Activated CD8-positive, alpha-beta memory T cell treated with anti-CD3 and anti-CD28 coated beads for 4 hours (primary cell): ENCODE measurements at places on chromosomes 2 and 18.

- DNase-seq: no peak
These were observed 23.9 kb downstream of the ABCG5 start for GRCh38 chr2:43814711-43815110.

DNA sequence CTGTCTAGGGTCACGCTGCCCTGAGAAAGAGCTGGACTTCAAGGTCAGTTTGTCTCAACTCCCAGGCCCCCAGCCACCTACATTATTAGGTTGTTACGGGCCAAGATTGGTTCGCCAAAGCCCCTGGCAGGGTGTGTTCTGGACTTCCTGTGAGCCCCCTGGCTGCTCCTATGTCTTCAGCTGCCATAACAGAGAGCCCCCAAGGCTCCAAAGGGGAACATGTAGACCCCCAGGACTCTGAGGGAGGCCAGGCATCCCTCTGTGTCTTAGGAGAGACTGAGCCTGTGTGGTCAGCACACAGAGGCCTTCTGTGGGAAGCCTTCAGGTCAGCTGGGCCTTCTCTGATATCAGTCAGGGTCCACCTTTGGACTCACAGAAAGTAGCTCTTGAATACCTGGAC, 58.3 kb downstream of the INHBB start:
- DNase-seq: no peak

- DNase-seq: no peak
These were observed 113.6 kb upstream of the MGAT5 start for GRCh38 chr2:134140251-134140661.

DNA sequence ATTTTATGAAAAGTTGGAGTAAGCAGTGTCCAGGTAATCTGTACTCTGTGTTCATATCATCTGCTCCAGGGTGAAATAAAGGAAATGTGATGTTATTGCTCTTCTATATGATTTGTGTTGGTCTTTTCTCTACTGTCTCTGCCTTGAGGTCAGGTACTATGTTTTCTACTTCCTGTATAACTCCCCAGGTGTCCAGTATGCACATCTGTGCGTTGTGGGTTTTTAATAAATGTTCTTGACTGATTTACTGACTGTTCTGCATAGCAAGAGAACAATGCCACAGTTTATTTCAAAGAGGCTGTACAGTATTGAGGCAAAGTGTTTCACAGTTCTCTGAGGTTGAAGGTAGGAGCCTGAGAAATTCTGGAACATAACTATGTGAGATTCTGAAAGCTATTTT, 89.7 kb downstream of the BABAM2 start:
- DNase-seq: no peak

DNA sequence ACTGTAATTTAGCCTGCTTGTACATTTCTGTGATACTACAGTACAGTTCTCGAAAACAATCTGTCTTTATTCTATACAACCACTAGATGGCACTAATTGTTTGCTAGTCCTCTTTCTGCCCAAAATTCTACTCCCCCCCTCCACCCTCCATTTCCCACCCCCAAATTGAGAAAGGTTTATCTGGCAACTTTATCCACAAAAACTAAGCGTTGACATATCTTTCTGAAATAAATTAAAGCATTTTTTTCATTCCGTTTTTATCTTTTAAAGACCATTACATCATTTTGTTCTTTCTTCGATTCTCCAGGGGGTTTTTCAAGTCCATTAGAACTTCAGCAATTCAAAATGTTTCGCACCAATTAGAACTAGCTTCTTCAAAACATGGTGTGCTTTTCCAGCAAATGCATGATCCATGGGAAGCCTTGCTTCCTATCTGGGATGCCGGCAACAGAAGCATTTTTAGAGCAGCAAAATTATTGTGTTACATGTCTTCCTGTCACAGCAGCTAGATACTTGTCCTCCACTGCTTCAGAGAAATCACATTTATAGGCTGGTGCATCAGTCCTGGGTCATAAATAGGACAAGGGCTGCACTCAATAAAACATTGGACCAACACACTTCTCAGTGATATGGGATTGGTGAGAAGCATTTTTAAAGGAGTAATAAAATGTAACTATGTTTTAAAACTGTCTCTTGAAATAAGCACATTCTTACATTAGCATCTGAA, 241.3 kb downstream of the PAX3 start:
- no peak for DNase-seq

DNA sequence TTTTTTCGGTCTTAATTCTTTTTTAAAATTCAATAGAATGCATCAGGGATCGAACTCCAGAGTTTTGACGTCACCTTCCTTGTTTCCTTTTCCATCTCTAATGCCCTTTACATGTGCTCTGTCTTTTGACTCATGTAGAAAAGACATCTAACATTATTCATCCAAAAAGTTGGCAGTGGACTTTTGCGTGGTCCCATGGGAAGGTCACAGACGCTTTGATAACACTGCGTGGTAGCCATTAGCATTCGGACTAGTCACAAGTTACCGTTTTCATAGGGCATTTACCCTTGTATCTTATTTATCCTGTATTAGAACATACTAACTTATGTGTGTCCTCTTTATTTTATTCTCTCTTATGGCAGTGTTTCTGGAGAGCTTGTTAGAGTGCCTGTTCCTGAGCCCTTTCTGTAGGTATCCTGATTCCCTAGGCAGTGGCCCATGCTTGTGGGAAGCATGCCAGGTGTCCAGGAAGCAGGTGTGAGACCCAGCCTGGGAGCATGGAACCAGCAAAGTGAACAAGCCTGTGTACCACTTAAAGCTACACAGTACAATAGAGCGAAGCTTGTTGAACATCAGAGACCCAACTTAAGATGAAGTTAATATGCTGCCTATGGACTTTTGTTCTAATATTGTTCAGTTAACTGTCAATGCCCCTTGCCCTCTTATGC, 73.6 kb upstream of the RBM44 start:
- DNase-seq: no peak

- no peak for DNase-seq
These were observed 96.7 kb downstream of the CRIM1 start for GRCh38 chr2:36452260-36452659.

GRCh38 chr18:69895066-69896047, 52.3 kb downstream of the CD226 start:
- no peak for DNase-seq

- DNase-seq: no peak
These were observed 95.0 kb upstream of the HDAC4 start for GRCh38 chr2:239495791-239496233.

- no peak for DNase-seq
These were observed 121.3 kb upstream of the DDX18 start for GRCh38 chr2:117693154-117693553.

DNA sequence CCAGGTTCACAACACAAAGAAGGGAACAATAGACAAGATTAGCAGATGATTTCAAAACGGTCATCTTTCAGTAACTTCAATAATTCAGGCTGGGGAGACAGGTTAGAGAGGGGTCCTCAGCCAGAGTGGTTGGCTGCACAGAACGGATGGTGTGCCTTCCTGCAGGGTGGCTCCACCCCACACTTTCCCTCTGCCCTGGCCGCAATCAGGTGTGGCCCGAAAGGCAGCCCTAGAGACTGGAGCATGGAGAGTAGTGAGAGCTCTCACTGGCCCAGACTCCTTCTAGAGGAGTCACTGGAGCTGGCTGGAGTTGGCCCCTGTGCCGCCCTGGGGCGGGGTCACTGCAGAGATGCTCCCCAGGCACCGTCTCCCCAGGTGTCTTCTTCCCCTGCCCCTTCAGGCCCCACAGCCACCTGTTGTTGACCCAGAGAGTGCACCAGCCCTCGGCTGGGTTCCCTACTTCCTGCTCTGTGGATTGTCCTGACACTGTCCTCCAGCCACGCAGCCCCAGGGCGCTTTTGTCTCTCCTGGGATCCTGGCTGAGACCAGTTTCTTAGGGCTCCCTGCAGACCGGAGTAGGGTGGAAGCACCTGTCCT, 126.8 kb downstream of the PXDN start:
- DNase-seq: no peak
